ENCODE measurements at places on chromosomes 2 and 18.

- DNase-seq = no peak
These were observed 263.6 kb downstream of the DYSF start for GRCh38 chr2:71716697-71717624.

GRCh38 chr2:222318026-222318711 lies 19.4 kb upstream of the PAX3 start:
- no peak for DNase-seq

DNA sequence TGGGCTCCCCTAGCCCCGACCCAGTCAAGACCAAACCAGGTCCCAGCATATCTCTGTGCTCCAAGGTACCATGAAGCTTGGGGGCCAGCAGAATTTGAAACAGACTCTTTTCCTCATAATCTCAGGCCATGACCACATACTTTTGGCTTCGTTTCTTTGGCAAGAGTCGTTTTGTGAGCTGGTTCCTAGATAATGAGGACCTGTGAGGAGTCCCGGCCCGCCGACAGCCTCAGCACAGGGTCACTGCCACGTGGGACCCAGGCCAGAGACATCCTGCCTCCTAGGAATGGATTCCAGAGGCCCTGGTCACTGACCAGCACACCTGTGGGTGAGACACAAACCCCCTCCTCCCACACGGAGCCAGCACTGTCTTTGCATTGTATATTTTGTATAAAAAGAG lies 73.5 kb downstream of the VAPA start:
- no peak for DNase-seq

- no peak for DNase-seq
These were observed 842.1 kb upstream of the FANCL start for GRCh38 chr2:59083075-59083828.

GRCh38 chr2:180520206-180520605 lies 460.2 kb upstream of the UBE2E3 start:
- no peak for DNase-seq

DNA sequence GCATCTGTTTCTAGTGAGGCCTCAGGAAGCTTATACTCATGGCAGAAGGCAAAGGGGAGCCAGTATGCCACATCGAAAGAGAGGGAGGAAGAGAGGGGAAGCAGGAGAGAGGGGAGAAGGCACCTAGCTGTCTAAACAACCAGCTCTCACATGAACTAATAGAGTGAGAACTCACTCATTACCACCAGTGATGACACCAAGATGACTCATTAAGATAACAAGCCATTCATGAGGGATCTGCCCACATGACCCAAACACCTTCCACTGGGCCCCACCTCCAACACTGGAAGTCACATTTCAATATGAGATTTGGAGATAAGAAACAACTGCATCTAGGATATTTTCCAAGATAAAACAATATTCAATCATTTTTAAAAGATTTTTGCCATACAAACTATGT lies 753.9 kb upstream of the ZEB2 start:
- DNase-seq = no peak

DNA sequence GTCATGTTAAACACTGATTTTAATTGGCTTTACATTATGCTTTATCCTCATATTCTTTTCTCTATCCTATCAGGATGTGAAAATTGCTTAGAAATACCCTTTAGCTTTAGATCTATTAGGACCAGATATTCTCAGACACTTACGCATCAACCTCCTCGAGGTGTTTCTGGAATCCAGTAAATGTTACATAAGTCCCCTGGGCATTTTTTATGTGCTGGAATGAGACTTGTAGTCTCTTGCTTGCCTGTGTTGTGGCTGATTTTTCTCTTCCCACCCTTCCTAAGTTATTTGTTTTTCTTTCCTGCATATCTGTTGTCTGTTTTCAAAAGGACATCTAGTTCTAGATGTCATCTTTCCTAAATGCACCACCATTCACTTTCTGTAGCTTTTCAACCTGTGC lies 197.1 kb downstream of the CCDC85A start:
- no peak for DNase-seq

GRCh38 chr2:1591978-1592907 lies 152.1 kb downstream of the PXDN start:
- no peak for DNase-seq

DNA sequence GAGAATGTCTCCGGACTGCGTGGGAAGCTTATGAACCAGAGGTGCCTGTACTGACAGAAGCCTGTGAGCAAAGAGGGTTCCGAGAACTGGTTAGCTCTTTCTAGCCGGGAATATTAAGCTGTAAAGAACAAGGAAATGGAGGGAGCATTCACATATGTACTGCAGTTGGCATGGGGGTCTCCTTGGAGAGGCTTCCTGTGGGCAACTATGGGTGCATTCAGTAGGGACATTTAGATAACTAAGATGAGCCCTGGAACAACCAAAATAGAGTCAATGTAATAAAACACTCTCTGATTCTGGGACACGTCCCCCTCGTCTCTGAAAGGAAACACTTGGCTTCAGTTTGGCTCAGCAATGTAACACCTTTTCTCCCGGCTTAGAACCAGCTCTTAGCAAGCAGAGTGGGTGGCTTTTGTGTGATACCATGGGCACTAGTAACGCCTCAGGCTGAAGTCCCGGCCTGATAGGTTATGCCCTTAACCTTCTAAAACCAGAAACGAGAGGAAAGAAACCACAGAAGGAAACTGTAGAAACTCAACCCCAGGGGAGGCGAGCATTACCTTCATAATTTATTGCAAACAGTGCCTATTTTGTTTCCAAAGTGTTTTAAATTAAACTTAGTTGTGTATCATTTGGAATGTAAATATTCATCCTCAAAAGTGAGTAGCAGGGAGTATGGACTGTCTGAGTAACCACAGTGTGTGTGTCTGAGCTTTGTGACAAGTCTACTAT lies 48.8 kb upstream of the LPIN2 start:
- DNase-seq = no peak

- DNase-seq = no peak
These were observed 103.9 kb downstream of the RTN4 start for GRCh38 chr2:54946220-54946805.

DNA sequence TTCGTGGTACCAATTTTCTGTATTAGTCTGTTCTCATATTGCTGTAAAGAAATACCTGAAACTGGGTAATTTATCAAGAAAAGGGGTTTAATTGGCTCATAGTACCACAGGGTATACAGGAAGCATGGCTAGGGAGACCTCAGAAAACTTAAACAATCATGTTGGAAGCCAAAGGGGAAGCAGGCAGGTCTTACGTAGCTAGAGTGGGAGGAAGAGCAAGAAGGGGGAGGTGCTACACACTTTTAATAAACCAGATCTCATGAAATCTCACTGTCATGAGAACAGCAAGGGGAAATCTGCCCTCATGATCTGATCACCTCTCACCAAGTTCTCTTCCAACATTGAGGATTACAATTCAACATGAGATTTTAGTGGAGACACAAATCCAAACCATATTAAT lies 226.8 kb upstream of the TPO start:
- no peak for DNase-seq

- no peak for DNase-seq
These were observed 274.5 kb downstream of the TSN start for GRCh38 chr2:122029945-122030344.

DNA sequence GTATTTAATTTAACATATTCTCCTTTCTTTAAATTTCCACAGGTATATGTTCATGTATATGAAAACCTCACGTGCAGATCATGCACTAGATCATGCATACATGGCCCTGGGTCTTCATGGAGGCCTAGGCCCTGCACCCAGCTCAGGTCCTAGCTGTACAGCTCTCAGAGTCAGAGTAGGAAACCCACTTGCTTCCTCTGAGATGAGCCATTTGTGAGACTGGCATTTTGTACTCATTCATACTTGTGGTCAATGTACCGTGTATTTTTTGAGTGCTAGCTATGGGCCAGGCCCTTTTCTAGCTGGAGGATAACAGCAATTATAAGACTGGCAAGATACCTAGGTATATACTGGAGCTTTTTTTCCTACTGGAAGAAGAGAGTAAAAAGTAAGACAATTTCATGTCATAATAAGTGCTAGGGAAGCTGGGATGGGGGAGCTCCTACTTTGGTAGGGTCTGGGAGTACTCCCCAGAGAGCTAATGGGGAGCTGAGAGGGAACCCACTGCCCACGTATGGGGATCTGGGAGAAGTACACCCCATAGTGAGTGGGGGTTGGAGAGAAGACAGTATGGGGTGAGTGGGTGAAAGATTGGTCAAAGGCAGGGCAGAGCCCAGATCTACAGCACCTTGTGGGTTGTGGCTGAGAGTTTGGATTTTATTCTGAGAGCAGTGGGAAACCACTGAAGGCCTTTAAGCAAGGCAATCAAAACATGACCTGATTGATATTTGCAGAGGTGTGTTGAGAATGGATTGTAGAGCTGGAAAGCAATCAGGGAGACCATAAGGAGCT lies 72.0 kb downstream of the POLE4 start:
- DNase-seq = no peak

- DNase-seq = no peak
These were observed 9.2 kb downstream of the PTMA start for GRCh38 chr2:231717281-231718171.

- DNase-seq = no peak
These were observed 12.4 kb downstream of the TNS1 start for GRCh38 chr2:217990389-217990788.

DNA sequence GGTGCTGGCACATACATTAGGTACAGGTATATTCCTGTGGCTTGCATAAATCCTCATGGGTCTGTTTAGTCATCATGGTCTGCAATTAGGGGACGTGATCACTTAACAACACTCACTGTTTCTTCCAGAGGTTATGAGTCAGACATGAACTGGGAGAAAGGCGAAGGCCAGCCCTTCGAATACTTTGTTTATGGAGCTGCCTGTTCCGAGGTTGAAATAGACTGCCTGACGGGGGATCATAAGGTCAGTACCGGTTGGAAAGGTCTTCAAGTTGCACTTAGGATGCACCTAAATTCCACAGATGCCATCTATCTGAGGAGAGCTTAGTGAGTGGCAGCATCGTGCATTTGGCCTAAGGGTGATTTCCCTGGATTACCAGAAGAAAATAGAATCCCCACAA lies 76.9 kb downstream of the AOX1 start:
- no peak for DNase-seq

DNA sequence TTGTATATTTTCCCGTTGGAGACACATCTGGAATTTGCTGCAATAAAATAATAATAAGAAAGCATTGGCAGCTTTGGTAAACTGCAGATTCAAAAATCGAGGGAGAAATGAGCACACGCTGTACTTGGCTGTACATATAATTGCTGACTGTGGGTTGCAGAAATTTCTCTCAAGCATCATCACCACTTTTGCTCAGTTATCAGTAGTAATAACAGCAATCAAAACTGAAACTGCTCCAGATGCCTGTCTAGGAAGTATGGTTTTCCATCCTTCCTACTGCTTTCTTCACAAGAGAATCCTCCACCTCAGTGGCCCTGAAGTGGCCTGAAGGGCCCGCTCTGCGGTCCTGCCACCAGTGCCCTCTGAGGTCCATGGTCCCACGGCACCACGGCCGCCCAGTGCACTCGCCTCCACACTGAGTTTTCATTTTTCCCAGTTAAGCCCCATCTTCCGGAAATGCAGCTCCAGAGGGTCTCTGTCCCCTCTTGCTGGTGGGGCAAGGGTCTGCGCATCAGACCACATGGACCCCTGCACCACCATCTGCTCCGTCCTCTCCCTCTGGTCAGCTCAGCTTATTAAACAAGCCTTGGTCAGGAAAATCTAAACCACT lies 3.9 kb downstream of the DUSP28 start:
- no peak for DNase-seq

- DNase-seq = no peak
These were observed 101.5 kb downstream of the GALNT1 start for GRCh38 chr18:35683021-35683420.

DNA sequence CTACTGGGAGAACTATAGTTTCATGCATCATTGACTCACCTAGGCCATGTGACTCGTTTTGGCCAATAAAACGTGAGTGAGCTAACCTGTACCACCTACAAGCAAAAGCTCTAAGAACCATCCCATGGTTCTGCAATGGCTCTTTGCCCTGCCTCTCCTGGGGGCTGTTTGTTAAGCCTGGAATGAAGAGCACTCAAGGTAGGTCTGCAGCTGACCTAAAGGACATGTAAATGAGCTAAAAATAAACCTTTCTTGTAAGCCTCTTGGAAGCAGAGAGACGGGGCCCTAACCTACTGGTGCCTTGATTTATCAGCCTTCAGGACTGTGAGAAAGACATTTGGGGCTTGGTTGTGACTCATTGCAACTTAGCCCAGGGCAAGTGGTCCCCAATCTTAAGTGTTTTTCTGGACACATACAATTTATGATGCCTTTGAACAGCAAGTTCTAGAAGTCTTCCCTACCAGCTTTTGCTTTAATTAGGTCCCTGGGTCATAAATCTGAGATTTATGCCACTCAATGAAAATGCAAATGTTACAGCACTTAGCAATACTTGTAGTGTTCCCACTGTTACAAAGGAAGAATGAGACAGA lies 107.4 kb downstream of the OSBPL6 start:
- DNase-seq = no peak

DNA sequence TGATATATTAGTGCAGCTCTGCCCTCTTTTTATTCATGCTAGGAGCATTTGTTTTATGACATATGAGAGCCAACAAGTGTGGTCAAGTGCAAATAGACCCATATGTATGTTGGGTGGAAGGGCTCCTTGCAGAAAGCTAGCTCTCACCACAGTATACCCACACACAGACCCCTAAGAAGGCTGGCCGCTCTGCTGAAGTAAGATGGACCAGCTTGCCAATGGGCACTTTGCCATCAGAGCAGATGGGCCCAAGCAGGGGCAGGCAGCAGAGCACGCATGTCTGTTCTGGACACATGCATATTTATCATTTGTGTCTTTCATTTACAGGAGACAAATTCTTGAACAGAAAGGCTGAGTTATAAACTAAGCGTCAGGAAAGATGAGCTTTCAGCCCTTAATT lies 187.5 kb upstream of the DTNA start:
- no peak for DNase-seq

DNA sequence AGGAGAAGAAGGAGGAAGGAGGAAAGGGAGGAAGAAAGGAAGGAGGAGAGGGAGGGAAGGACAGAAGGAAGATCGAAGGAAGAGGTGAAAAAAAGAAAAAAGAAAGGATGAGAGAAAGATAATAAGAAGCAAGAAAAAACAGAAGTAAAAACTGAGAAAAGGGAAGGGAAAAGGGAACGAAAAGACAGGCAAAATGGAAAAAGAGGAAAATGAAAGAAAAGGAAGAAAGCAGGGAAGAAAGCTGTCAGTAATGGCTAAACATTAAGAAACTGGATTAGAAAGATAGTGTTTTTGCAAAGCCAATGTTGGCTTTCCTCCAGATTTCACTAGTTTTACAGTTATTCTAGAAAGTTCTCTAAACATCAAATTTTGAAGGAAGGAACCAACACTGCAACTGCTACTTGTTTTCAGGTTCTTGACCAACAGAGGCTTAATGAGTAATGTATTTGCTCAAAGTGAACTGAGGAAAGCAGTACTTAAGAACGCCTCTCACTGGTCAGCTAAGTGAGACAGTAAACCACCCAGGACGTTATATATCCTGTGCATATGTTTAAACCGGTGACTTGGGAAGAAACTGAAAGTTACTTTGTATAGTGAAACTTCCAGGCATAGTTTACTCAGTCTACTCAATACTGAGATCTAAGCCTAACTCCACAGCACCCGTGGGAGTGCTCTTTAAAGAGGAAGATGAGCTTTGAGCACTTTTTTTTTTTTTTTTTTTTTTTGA lies 286.2 kb upstream of the TRIB2 start:
- DNase-seq = no peak
